K562 (cell line): ENCODE measurements at places on chromosomes 13 and 19.

GRCh38 chr19:3359015-3359918 is 7.1 kb upstream of the NFIC start:
- peak; percentile 94 for DNase-seq

GRCh38 chr19:36449059-36449670 is 30.7 kb upstream of the ZFP82 start:
- DNase-seq: no peak

DNA sequence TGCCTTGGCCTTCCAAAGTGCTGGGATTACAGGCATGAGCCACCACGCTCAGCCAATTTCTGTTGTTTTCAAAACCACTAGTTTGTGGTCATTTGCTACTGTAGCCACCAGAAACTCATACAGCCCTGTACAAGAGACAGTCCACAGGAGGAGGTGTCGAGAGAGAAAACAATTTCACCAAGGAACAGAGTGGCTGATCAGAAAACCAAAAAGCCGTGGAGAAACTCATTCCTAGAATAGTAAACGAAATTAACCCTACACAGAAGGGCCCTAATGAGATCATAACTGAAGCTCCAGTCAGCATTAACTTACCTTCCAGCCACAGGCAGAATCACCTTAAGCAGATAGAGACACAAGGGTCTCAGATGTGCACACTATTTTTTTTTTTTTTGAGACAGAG is 3.8 kb upstream of the CCDC124 start:
- DNase-seq: no peak

DNA sequence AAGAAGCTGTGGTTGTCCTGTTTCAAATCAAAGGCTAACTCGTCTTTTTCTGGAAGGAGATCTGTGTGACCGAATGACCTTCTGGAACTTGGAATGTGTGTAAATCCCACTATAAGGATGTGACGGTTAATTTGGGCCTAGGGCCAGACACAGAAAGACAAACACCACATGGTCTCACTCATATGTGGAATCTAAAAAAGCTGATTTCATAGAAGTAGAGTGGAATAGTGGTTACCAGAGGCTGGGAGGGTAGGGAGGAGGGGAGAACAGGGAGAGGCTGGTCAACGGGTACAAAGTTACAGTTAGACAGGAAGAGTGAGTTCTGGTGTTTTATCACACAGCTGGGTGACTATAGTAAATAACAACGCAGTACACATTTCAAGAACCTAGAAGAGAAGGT is 39.3 kb upstream of the RGCC start:
- no peak for DNase-seq

DNA sequence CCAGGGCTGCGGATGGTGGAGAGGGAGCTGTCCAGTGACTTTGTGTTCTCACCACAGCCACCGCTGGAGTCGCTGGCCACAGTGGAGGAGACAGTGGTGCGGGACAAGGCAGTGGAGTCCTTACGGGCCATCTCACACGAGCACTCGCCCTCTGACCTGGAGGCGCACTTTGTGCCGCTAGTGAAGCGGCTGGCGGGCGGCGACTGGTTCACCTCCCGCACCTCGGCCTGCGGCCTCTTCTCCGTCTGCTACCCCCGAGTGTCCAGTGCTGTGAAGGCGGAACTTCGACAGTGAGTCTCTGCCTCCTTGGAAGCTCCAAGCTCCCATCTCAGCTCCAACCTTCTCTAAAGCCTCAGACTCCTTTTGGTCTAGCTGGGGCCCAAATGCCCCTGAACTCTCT is 21.4 kb downstream of the PPP2R1A start:
- no peak for DNase-seq

DNA sequence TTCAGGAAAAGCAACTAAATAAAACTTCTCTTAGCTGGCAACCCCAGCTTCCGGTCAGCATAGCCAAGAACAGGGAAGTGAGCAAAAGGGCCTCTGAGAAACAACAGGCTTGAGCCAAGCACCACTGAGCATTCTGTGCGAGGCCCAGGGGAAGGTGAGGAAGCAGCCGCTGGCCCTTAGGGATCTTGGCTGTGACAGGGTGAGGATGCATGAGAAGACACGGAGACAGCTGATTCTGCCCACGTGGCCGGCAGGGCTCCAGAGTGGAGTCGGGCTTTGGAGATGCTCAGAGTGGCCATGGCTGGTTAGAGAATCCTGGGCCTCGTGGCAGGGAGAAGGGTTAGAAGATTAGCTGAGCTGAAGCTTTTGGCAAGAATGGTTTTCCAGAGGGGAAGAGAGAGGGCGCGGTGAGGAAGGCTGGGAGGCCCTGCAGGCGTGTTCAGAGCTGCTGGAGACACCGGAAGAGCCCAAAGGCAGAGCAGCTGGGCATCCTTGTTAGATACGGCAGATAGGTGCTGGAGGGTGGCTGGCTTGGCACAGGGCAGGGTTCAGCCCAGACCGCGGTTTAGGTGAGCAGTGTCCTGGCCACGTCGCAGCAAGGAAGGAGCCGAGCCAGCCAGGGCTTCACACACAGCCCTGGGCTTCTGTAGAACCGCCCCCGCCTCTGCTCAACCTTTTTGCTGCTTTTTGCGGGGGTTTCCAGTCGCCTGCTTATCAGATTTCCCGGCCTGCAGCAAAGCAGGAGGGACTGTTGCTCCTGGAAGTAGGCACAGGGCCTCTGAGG is 17.3 kb downstream of the UPF1 start:
- DNase-seq: no peak

- no peak for DNase-seq
Observed at GRCh38 chr13:99758460-99759162, 213.0 kb downstream of the ZIC5 start.

GRCh38 chr13:67023130-67023876 is 206.8 kb downstream of the PCDH9 start:
- no peak for DNase-seq

DNA sequence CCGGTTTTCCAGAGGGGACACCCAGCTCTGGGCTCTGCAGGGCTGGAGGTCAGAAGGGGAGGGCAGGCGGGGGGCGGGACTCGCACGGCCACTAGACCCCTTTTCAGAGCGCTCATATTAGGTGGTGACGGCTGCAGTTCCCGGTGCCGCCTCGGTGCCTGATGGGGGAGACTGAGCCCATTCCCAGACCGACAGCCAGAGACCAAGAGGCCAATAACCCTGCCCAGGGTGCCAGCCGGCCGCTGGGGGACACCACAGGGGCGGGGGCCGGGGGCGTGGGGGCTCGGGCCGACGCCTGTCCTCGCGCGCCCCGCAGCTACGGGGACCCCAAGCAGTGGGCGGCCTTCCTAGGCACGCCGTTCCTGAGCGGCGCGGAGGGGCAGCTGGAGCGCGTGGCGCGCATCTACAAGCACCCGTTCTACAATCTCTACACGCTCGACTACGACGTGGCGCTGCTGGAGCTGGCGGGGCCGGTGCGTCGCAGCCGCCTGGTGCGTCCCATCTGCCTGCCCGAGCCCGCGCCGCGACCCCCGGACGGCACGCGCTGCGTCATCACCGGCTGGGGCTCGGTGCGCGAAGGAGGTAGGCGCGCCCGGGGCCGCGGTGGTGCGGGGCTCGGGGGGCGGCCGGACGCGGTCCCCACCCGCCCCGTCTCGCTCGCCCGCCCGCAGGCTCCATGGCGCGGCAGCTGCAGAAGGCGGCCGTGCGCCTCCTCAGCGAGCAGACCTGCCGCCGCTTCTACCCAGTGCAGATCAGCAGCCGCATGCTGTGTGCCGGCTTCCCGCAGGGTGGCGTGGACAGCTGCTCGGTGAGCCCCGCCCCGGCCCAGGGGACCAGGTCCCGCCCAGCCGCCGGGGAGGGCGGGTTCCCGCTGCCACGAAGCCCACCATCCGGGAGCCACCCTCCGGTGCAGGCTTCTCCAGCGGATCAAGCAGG is 2.4 kb downstream of the TIMM13 start:
- peak; percentile 29 for DNase-seq

GRCh38 chr13:74683411-74683810 is 549.2 kb upstream of the KLF12 start:
- no peak for DNase-seq

DNA sequence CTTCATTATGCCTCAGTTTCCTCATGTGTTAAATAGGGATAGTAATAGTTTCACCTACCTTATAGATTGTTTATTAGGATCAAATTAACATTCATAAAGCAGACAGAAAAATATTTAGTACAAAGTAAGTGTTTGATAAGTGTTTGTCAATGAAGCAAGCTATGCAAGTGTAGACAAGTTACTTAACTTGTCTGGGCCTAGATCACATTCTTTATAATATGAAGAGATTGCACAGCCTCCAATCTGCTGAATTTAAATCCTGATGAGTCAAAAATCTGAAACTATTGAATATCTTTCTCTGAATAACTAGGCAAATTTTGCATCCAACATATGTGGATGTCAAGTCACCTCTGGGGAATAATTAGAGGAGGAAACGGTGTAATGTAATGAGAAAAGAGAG is 170.5 kb downstream of the MZT1 start:
- no peak for DNase-seq

GRCh38 chr13:37443538-37443937 is 155.0 kb downstream of the POSTN start:
- DNase-seq: no peak

DNA sequence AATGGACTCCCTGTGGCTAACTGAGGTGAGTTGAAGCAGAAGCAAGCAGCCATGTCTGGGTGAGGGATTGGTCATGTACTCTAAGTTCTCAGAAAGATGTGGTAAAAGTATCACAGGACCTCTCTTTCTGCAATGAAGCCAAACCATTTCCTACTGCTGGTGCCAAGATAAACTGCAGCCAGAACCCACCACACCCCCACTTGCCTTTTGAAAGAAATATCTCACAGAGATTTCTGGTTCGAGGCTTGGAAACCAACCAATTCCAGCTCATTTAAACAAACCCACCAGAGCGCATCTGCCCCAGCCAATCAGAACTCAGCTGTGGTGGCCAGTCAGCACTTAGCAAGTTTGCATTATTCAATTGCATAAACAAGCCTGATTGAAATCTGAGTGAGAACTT is 204.5 kb upstream of the ATXN8OS start:
- DNase-seq: no peak

- no peak for DNase-seq
Observed at GRCh38 chr13:111476197-111476596, 155.8 kb downstream of the TEX29 start.

- DNase-seq: no peak
Observed at GRCh38 chr19:14565298-14565679, 6.6 kb downstream of the NDUFB7 start.

DNA sequence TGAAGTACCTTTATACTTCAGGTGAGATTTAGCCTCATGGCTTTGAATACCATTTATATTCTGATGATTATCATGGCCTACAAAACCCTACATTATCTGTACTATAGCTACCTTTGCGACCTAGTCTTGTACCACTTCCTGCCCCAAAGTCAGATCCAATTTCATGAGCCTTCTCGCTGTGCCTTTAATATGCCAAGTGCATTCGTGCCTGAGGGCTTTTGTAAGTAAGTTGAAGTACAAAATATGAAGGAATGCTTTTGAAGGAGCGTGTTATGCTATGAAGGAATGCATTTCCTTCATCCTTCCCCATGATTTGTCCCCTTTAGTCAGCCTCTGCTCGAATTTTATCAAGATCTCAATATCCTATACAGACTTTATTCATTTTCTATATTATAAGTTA is 9.2 kb upstream of the RASL11A start:
- no peak for DNase-seq

DNA sequence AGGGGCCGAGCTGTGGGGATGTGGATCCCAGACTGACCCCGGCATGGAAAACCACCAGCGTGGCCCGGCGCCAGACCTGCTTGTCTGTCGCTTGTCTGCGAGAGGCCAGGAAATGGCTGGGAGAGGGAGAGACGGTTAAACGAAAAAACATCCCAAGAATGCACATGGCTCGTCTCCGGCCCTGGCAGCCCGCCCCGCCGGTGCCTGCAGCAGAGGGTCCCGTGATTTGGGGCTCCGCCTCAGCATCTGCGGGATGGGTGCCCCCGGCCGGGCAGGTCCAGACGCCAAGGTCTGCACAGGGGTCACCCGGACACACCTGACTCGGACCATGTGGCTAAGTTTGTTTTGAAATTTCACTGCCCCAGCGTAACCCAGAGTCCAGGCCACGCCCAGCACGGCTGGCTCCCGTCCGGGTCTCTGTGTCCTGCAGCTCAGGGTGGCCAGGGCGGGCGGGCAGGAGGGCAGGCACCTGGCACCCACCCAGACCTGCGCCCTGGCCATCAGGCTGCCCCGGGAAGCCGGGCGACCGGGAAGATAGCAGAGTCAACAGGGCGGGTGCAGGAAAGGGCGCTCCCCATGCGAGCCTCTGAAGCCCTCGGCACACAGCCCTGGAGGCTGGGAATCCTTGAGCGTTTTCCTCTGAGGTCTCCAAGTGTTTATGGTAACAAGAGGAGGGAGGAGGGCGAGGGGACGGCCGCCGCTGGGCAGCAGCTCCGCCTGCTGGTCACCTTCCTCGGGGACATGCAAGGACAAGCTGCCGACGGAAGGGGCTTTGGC is 103.2 kb downstream of the GADD45B start:
- DNase-seq: peak; percentile 75

DNA sequence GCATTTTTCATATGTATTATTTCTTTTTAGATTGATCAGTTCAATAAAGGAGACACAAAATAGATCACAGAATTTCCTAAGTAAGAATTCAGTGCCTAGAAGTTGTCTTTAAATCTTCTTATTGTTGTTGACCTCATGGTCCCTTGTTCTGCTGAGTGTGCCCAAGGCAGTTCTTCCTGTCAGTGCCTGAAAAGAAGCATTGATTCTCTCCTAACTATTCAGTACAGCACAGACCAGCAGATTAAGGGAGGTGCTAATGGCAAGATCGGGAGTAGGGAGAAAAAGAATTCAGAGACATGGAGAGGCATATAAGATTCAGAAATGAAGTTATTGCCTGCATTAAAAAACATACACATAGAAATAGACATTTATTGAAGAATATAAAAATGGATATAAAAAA is 180.5 kb upstream of the PCDH9 start:
- DNase-seq: no peak

GRCh38 chr19:3346677-3347353 is 19.6 kb upstream of the NFIC start:
- no peak for DNase-seq

DNA sequence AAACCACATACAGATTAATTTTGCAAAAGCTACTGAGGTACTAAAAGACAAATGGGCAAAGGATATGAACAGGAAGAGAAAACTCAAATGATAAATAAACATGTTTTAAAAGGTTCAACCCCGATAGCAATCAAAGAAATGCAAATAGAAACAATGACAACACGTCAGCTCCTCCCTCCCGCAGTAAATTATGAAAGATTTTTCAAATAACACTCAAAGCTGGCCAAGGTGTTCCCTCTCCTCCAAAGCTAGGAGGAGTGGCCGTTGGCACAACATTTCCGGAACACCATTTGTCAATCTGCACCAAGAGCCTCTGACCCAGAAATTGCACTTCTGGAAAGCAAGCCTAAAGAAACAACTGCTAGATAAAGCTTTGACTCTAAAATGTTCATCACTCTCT is 28.3 kb downstream of the INSR start:
- DNase-seq: no peak

GRCh38 chr13:57045826-57046546 is 94.7 kb upstream of the PRR20A start:
- no peak for DNase-seq

DNA sequence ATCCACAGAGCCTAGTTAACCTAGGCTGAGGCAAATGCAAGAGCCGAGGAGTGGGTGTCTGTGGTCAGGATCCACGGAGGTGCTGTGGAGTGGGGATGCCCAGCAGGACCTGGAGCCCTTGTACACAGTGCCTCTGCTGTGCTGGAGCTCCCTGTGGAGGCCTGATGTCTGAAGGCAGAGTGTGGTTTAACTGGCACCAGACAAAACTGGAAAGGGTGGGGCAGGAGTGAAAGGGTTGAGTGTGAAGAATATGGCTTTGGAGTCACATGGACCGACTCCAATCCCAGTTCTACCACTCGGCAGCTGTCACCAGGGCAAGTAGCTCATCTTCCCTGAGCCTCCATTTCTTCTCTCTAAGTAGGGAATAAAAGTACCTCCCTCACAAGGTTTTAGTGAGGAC is 60.3 kb upstream of the GPR12 start:
- DNase-seq: no peak

- DNase-seq: no peak
Observed at GRCh38 chr13:112635323-112635722, 47.4 kb upstream of the TUBGCP3 start.
